ENCODE measurements at places on chromosomes 12 and 14. TPM values are rescaled to one million over a fixed set of nuclear protein-coding genes. Genes with fewer than 3 reads are reported as not detected.

The SLC25A47 gene
- not detected for total RNA-seq

DNA sequence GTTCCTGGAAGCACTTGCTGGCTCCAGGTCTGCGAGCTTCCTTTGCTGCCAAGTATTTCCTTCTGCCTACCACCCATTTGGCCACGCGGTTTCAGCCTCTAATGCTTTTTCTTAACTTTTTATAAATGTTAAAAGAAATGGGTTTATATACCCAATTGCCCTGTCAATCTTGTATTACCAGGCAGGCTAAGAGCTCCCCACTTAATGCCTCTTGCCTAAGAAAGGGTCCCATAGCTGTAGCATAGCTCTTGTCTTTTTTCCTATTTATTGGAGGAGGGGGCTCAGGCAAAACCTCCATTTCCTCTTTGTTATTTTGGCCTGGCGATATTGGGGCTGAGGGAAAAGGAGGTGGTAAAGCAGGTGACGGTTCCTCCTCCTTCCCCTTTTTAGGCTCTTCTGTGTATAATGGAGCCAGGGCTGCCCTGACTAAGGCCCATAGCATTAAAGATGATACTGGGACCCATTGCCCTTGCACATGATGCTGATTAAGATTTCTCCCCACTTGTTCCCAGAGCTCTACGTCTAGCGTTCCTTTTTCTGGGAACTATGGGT is 21.6 kb upstream of the BLTP3B start:
- DNase-seq = no peak
- peak overlapping the region; percentile 50 for H3K4me3 ChIP-seq
- H3K27ac ChIP-seq = no peak overlapping the region
- no peaks in the 10 kb centered on the region for H3K27me3 ChIP-seq

The GPR162 gene
- total RNA-seq = 6.5 TPM

GRCh38 chr14:91225025-91225424 is 19.5 kb downstream of the GPR68 start:
- H3K4me3 ChIP-seq = no peak overlapping the region
- H3K36me3 ChIP-seq = peaks cover 64% of the 10 kb centered on the region
- no peaks in the 10 kb centered on the region for H3K27me3 ChIP-seq
- no peak overlapping the region for H3K27ac ChIP-seq
- no peak for DNase-seq
- H3K4me1 ChIP-seq = peaks cover 35% of the 10 kb centered on the region

- H3K27ac ChIP-seq = peak overlapping the region; percentile 93
- peaks cover 84% of the 10 kb centered on the region for H3K4me1 ChIP-seq
- peak overlapping the region; percentile 84 for H3K4me3 ChIP-seq
- no peaks in the 10 kb centered on the region for H3K27me3 ChIP-seq
- H3K36me3 ChIP-seq = peaks cover 5% of the 10 kb centered on the region
- no peak for DNase-seq
Measured at GRCh38 chr12:93379326-93379980, 1.7 kb downstream of the NUDT4 start.
